ENCODE measurements at places on chromosomes 12 and 14.

- DNase-seq, result no peak
Measured at GRCh38 chr14:101706509-101707067, 54.9 kb upstream of the PPP2R5C start.

- DNase-seq, result no peak
Measured at GRCh38 chr12:100101000-100101399, 41.7 kb downstream of the BLTP3B start.

DNA sequence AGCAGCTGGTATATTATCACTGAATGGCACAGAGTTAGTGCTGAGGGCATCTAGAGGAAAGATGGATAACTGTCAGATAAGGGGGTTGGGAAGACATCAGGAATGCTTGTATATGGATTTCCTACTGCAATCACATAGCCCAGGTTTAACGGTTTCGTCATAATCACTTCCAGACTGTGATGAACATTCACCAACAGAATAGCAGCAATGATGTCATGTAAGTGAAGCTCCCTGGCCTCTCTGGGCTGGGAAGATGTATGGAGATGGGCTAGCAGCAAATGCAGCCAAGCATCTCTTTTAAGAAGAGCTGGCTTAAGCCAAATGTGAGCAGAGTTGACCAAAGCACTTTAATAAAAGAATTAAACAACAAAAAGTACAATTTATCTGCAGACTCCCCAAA lies 714.6 kb downstream of the GALC start:
- no peak for DNase-seq

DNA sequence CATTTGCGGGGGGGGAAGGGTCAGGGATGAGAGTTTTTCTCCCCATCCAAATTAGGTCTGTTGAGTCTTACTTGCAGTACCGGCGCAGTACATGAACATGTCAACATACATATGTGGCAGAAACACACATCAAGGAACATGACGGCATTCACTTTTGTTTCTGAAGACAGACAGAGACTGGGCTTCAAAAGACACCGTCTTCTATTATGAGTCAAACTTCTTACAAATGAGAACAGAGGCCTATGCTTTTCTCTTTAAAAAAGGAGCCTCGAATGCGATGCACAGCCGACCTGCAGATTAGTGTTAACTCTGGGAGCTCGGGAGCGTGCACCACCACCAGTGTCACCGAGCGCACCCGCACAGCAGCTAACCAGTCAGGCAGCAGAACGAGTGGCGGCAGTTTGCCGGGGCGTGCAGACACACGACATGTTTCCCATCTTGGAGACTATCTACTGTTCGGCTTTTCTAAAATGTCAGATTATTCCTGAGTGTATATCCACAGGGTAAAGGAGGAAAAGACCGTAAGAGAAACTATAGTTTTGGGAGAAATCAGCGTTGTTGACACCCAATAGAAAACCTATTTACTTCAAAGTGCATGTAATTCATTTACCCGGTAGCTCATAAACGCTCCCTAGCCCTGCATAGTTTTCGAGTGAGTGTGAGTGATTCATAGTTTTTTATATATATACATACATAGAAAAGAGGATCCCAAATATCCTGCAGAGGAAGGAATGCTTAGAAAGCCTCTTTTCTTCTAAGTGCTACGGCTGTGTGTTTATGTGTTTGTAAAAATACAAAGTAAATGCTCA lies 33.0 kb downstream of the UBR7 start:
- DNase-seq, result no peak

DNA sequence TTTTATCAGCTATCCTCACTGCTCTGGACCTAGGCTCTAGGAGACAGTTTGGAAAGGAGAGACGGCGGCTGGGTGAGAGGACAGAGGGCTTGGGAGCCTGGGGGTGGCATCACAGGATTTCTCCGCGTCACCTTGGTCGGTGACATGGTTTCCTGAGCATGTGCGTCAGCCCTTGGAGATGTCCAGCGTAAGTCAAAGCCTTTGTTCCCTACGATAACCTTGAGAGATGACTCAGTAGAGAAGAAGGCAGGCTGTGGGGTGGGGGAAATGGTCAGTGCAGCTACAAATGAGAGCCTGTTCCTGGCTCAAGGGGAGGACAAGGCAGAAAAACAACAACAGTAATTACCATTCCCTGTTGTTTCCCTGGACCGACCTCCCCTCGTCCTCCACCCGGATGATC lies 90.2 kb upstream of the TBX3 start:
- no peak for DNase-seq

GRCh38 chr12:79973801-79974200 lies 38.9 kb upstream of the PPP1R12A start:
- DNase-seq, result no peak

GRCh38 chr14:71202881-71203280 lies 295.6 kb downstream of the PCNX1 start:
- DNase-seq, result no peak

DNA sequence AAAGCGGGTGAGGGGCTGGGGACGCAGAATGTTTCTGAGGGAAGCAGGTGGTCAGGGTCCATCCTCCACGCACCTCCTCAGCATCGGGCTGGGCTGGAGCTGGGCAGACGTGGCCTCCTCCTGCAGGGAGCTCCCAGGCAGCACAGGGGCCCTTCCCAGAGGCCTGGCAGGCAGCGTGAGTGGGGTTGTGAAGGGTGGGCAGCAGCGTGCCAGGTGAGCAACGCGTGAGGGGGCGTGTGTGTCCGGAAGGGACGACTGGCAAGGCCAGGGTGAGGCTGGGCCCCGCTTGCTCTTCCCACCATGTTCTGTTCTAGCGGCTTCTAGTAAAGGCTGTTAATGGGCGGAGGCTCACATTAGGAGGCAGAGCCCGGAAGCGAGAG lies 17.1 kb downstream of the ANKRD9 start:
- no peak for DNase-seq

DNA sequence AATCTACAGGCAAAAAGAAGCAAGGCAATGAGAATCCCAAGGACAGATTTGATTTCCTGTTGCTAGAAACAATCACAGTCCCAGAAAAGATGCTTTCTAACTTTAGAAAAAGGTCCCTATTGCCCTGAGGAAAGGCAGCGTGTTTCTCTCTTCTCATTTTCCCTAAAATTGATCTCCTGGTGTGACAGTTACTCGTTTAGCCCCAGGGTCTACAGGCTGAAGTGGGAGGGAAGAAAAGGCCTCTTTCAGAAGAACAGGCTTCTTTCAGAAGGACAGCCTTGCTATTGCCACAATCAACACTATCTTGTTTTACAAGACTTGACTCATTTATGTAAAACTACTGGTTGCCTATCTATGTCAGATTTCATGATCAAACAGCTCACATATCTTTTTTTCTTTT lies 121.8 kb upstream of the OR4E1 start:
- no peak for DNase-seq

GRCh38 chr12:107622001-107622400 lies 63.6 kb upstream of the PWP1 start:
- no peak for DNase-seq

- DNase-seq, result no peak
Measured at GRCh38 chr14:93114713-93115068, 1.0 kb downstream of the ITPK1 start.

All from substantia nigra (tissue), 51 donors.